Gastroesophageal sphincter (tissue), 4 donors: ENCODE measurements at places on chromosomes 4 and X.

DNA sequence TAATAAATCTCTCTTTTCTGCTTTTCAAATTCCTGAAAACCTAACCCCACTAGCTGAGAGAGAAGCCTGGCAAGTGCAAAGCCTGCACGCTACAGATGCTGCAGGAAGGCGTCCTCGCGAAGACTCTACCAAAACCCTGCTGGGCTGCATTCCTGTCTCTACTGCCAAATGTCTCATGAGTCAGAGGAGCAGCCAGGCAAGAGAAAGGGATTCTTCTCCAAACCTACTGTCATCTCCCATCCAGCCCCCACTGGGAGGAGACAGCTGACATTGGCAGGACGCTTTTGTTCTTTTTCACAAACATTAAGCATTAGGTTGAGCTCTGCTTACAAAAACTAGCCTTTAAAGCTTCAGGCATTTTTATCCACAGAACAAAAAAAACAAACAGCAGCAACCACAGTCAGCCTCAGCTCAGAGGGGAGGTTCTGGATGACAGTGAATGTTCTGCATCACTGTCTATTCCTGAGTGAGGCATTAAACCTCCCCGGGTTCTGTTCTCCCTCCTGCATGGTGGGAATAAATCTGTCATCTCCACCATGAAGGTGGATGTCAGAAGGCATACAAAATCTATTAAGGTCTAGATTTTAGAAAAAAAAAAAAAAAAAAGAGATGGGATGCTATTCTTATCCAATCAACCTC is 18.0 kb downstream of the CRMP1 start:
- ATAC-seq = peak; percentile 59

DNA sequence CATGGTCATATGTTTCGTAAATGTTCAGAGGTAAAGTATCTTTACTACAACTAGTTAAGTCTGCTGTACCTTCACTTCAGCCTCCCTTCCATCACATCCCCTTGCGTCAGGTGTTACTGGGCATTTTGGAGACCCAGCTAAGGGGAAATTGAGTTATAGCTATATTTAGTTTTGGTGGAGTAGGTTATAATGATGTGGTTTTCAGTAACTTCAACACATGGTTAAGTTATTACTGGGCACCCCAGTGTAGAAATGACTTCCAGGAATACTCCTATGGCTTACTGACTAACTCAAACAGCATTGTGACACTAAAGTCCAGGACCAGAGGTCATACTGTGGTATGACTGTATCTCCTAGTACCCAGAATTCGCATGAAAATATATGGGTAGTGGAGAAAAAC is 23.4 kb upstream of the ACSL1 start:
- no peak for ATAC-seq

DNA sequence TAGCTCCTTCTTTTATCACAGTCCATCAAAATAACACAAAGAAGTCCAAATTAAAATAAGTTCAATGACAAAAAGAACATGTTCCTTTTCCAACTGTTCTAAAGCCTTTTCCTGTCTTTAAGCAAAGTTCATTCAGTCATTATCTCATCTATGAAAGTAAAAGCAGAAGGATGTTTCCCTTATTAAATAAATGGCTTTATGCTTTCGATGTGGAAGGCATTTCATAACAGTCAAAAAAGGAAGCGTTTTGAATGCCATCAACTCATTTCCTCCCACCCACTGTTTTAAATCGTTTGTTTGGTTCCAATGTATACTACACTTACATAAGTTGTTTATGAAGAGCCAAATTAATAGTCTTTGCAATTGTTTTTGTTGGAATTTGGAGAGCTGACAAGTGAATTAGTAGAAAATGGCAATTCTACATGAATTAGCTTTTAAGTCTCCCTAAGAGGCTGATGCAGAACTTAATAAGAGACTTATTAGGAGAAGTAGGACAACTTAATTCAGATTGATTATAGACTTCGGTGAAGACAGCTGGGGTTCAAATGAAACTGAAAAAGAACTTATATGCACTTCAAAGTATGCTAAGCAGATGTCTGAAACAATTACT is 392.6 kb upstream of the FTHL17 start:
- no peak for ATAC-seq

- ATAC-seq = no peak
Measured at GRCh38 chr4:21380861-21381260, 567.7 kb downstream of the KCNIP4 start.

- no peak for ATAC-seq
Measured at GRCh38 chrX:54695231-54695630, 102.8 kb downstream of the ITIH6 start.

- no peak for ATAC-seq
Measured at GRCh38 chr4:98599617-98600205, 58.7 kb downstream of the TSPAN5 start.

GRCh38 chrX:53656845-53657244 is 29.7 kb downstream of the HUWE1 start:
- ATAC-seq = no peak

DNA sequence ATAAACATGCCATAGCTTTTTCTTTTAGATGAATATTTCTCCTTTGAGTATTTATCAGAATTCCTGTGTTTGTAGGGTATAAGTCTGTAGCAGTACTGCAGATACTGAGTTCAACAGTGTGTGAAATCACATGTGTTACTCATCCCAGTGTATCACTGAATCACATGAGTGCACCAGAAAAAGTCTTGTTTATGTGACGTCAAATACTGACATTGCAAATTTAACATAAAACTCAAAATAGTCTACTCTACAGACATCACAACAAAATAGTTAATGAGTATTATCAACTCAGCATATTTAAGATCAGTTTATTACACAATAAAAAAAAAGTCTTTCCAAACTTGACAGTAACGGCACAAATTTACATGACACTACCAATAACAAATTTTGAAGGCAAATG is 221.3 kb downstream of the DCTD start:
- ATAC-seq = no peak

GRCh38 chr4:184104419-184105101 is 113.1 kb downstream of the ENPP6 start:
- ATAC-seq = no peak

DNA sequence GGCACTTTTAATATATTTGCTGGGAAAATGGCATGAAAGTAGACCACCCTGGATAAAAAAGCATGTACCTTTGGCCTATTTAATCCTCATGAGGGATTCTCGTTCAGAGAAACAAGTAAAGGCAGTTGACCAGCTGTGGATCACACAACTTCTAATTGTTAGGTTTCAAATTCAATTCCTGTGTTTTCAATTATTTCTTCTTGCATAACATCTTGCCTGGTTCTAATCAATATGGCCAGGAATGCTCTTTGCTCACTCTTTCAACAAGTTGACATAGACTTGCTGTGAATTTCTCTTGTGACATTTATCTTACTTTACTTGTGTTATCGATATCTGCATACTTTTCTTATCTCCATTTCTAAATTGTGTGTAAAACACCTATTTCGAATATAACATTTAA is 211.8 kb downstream of the SLC7A11 start:
- ATAC-seq = no peak

GRCh38 chr4:108867476-108867875 is 104.6 kb upstream of the ETNPPL start:
- no peak for ATAC-seq

- no peak for ATAC-seq
Measured at GRCh38 chr4:70586841-70587240, 5.2 kb upstream of the AMBN start.

GRCh38 chr4:90293320-90293719 is 166.1 kb downstream of the CCSER1 start:
- no peak for ATAC-seq

DNA sequence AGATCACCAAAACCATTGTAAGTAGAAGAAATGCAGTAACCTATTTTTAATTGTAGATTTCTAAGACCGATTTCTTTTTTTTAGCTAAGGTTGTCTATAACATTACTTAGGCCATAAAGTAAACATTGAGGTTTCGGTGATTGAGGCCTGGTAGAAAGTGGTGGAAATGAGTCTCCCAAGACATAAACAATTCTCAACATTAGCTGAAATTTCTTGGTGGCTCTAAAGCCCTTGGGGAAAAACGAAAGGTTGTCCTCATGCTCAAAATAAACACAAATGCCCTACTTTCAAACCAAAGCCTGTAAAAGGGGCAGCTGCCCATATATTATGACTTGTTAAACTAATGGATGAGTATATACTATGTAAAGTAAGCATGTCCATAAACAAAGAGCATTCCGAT is 98.8 kb downstream of the SCFD2 start:
- no peak for ATAC-seq

GRCh38 chrX:116285501-116285900 is 115.0 kb downstream of the AGTR2 start:
- ATAC-seq = no peak

GRCh38 chrX:55867181-55867651 is 149.7 kb downstream of the RRAGB start:
- ATAC-seq = no peak

GRCh38 chr4:170979736-170980135 is 833.5 kb upstream of the GALNTL6 start:
- no peak for ATAC-seq

GRCh38 chr4:99518601-99519295 is 7.9 kb downstream of the C4orf17 start:
- no peak for ATAC-seq

- ATAC-seq = peak; percentile 14
Measured at GRCh38 chr4:137664046-137664387, 131.7 kb upstream of the PCDH18 start.

DNA sequence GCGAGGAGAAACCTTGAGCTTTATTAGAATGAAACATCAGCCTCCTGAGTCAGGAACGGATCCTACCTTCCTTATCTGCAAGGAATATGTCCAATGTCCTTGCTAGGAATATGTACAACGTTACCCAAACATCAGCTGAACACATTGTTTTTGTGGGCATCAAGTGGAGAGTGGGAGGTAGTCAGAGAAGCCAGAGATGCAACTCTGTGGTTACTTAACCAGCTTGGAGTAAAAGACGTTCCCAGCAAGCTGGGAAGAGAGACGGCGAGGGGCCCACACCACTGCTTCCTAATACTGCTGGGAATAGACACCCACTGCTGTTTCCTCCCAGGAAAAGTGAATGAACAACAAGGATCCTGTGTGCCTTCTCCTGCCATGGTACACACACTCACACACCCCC is 74.4 kb upstream of the PLAC1 start:
- ATAC-seq = no peak

DNA sequence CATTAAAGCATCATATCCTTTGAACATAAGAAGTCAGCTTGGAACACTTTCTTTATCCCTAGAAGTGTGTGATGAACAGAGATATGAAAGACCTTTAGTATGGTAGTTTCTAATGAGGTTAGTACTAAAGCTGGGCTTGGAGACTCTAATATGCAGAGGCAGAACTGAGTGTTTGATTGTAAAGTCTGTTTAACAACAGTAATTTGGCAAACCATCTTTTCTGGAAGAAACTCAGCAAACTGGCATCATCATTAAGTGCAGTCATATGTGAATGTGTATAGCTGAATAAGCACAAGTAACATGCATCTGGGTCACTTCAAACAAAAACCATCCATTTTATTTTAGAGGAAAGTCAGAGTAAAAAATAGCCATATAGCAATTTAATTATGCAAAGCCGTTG is 385.9 kb upstream of the MAD2L1 start:
- ATAC-seq = no peak

DNA sequence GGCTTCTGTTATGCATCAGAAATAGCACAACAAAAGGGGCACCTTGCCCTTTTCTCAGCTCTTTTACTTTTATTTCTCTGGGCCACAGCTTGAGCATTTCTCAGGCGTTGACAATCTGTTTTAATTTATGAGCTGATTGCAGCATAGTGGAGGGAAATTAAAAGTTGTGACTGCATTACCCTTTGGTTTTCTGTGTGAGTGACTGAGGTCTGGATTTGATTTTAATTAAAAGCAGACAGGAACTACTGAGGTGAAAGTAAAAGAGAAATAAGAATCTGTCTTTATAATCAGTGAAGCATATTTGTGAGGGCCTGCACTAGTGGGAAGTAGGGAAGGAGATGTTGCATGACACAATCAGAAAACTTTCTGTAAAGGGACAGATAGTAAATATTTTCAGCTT is 43.4 kb upstream of the GEMIN8 start:
- no peak for ATAC-seq

DNA sequence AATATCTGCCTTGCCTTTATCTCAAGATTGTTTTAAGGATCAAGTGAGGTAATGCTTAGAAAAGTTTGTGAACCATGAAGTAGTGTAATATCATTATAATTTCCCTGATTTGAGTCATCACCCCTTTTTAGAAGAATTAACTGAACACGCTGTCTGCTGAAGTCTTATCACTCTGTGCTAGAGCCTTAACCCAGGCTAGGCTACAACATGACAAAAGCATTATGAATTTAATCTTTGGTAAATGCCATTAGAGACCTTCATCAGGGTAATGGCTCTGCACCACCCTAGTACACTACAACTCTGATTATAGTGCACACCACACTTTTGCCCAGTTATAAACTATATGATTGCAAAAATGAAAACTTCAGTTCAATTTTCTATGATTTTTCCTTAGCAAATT is 118.3 kb downstream of the ADGRL3 start:
- ATAC-seq = no peak

DNA sequence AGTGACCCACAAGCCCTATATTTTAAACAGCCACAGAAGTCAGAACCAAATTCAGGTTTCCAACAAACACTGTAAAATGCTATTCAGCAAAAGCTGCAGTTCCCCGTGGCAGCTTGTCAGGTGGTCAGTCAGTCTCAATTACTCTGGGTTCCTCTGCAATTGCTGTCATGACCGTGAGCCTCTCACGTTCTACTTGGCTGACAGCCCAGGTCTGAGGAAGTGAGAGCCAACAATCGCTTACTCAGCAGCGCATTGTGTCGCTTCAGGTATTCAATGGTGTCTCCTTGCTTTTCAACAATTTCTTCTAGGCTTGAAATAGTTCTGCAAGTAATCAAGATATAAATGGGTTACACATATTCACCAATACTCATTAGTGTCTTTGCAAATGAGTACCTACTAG is 25.8 kb downstream of the TRIM75 start:
- no peak for ATAC-seq
